ENCODE measurements at places on chromosomes 4 and X.

GRCh38 chrX:989959-990510 is 222.4 kb downstream of the CRLF2 start:
- DNase-seq = peak; percentile 91

- no peak for DNase-seq
Measured at GRCh38 chr4:113828702-113829101, 67.2 kb upstream of the CAMK2D start.

DNA sequence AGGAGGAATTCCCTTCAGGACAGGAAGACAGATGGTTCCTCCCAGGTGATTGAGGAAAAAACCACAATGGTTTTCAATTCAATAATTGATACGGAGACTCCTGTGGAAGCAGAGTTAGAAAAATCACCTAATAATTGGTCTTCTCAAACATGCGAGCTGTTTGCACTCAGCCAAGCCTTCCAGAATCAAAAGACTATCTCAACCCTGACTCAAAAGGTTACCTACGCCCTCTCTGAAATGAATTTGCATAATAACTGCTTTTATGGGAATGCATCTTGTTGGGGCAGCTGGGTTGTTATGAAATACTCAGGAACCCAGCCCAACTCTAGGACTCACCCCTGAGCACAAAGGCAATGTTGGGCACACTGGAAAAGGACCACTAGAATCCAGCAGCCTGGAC is 66.9 kb upstream of the ARSJ start:
- no peak for DNase-seq

DNA sequence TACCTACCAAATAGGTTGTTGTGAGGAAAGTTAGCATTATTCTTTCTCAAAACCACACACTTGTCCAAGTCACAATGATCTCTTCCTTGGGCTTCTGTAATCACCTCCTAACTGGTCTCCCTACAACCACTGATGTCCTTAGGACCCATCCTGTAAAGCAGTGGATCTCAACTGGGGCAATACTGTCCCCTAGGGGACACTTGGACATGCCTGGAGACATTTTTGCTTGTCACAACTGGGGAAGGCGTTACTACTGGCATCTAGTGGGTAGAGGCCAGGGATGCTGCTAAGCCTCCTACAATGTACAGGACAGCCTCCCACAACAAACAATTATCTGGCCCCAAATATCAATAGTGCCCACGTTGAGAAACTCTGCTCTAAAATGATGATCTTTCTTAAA is 118.7 kb upstream of the AP1S2 start:
- no peak for DNase-seq

GRCh38 chrX:40073439-40074054 is 24.2 kb downstream of the BCOR start:
- DNase-seq = no peak

GRCh38 chrX:12790885-12791256 is 341 bp upstream of the PRPS2 start:
- no peak for DNase-seq

DNA sequence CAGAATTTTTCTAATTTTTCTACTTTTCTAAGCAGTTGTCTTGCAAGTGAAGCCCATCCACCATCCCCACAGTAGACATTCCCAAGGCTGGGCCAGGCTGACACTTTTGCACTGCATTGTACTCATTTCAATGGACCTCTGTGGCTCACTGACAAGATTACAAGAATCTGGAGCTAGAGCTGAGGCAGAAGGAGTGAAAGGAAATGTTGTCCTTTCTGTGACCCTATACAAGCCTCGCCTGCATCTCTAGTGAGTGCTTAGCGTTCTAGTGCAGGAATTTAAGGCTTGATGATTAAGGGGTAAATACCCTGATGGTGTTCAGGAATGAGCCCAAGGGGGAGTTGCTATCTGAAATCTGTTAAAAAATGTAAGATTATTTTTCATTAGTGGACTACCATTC is 6.3 kb downstream of the MAGED1 start:
- DNase-seq = no peak

DNA sequence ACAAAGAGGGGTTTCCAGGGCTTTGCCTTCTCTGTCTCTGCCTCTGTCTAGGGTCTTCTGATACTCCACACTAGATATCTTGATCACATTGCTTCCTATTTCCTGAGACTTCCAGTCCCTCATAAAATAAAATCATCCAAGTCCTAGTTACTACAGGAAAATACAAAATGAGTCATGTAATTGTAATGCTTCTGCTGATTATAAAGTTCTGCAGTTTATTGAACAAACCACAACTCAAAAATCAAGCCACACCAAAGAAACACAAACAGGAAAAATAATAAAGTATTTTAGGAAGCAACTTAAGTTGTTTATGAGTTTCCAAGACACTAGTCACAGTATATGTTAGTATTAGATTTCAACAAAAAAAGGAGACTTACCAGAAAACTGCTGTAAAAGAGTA is 695.1 kb upstream of the GALNTL6 start:
- DNase-seq = no peak

DNA sequence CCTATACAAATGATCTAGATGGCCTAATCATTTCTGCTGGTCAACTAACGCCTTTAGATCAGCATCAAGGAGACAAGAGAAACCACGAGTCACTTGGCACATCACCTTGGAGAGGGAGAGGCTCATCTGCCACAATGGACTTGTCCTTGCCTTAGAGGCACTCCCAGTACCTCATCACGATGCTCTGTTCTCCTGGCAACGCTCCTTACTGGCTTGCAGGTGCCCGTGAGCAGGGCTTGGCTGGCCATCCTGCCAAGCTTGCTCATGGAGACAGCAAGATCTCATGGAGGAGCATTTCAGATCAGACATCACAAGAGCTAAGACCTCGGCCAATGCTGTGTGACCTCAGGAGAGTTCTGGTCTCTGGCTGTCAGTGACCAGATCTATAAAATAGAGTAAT is 2.7 kb upstream of the SMIM20 start:
- DNase-seq = no peak

- DNase-seq = no peak
Measured at GRCh38 chrX:48703228-48703627, 6.7 kb downstream of the SUV39H1 start.

- no peak for DNase-seq
Measured at GRCh38 chrX:7154041-7154597, 6.2 kb upstream of the PUDP start.

Data from lower leg skin (tissue), 4 donors.